ENCODE measurements at places on chromosomes 5 and 9. TPM values are rescaled to one million over a fixed set of nuclear protein-coding genes. Genes with fewer than 3 reads are reported as not detected.

DNA sequence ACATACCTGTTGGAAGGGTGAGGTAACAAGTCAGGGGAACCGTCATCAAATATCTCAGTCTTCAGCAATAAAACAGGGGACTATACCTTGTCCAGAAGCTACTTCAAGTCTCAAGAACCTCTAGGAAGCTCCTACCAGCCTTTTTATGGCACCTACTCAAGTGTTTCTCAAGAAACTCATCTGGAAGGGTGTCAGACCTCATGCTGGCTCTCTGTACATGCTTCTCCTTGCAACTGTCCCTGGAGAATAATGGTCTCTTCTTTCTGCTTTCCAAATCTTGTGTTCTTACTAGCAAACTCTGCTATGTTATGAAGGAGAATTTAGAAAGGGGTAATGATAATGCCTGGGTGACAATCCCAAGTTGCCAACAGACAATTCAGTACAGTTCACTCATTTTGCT, 8.3 kb upstream of the PTAR1 start:
- DNase-seq: no peak

GRCh38 chr5:10556893-10557746, 6.8 kb upstream of the ANKRD33B start:
- no peak for DNase-seq

DNA sequence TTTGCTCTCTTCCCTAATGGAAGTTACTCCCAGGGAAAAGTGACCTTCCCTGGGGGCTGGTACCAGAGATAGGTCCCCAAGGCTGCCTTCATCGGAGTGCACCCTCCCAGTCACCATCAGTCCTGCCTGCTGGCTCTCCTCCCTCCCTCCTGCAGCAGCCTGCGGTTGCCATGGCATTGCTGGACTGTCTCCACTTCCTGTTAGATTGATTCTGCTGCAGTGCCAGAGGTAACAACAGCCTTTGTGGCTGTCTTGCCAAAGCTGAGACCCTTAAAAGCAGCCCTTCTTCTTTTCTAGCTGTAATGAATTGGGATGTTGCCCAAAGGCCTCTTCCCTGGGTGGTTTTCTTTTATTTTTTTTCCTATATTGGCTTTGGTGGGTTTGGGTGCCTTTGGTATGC, 78.1 kb upstream of the PRLR start:
- DNase-seq: no peak

GRCh38 chr5:173669483-173669882, 53.0 kb upstream of the BOD1 start:
- no peak for DNase-seq

GRCh38 chr9:113737517-113738271, 138.4 kb upstream of the ZNF618 start:
- peak; percentile 58 for DNase-seq

- DNase-seq: no peak
Observed at GRCh38 chr9:99349870-99350269, 127.8 kb downstream of the SEC61B start.

- no peak for DNase-seq
Observed at GRCh38 chr5:118921866-118922265, 66.5 kb downstream of the DTWD2 start.

APBA1 gene
- 0.07 TPM for total RNA-seq

ARPC5L gene
- total RNA-seq: 73.9 TPM

FBXO4 gene
- total RNA-seq: 18.5 TPM

CYFIP2 gene
- 351 TPM for total RNA-seq

C5orf24 gene
- 24.4 TPM for total RNA-seq

FOXD4L6 gene
- 0.16 TPM for total RNA-seq
